ENCODE measurements at places on chromosomes 6 and 20.

DNA sequence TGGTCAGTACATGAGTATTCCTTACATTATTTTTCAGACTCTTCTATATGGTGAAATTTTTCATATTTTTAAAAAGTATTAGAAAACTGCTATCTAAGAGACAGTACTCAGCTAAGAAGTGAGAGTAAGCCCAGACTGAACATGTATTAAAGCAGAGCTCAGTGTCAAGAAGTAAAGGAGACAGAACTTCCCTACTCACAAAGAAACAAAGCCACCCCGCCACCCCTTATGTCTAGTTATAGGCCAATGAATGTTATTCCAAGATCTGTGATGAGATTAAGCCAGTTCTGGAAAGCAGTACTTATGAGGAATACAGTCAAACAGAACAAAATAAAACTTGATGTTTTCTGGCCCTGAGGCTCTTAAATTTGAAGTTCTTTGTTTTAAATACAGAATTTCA, 114.5 kb downstream of the RNGTT start:
- no peak for DNase-seq

DNA sequence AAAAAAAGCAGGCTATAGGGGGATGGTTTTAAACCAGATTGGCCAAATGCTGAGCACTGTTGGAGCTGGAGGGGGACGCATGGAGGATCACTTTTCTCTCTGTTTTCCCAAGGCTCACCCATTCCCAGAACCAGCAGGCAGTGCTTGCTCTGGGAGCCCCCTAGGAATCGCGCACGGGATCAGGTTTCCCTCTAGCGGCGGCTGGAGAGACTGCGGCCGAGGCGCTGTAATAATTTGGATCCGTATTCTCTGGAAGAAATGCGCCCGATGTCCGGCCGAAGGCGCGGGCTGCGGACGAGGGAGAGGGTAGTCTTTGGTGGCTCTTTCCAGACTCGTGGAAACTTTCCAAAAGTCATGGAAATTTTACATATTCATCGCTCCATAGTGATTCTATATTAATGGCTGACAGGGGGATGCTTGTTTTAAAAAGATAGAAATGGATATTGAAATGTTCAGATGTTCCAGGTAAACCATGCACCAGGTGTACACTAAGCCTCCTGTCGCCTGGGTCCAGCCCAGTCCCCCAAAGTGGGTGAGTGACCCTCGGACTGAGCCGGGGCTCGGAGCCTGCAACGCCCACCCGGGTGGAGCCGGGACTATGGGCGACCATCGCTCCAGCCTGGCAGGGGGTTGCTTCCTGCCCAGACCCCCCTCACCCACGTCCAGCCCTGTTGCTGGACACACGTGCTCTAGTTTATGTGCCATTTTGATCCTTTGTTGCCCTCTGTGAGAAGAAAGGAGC, 78.7 kb upstream of the PHACTR3 start:
- peak; percentile 57 for DNase-seq

- DNase-seq: peak; percentile 16
Observed at GRCh38 chr6:145731447-145731846, 3.9 kb downstream of the EPM2A start.

GRCh38 chr6:141482796-141483597, 649.7 kb upstream of the GJE1 start:
- no peak for DNase-seq

- DNase-seq: no peak
Observed at GRCh38 chr6:107466062-107466461, 6.7 kb upstream of the PDSS2 start.

DNA sequence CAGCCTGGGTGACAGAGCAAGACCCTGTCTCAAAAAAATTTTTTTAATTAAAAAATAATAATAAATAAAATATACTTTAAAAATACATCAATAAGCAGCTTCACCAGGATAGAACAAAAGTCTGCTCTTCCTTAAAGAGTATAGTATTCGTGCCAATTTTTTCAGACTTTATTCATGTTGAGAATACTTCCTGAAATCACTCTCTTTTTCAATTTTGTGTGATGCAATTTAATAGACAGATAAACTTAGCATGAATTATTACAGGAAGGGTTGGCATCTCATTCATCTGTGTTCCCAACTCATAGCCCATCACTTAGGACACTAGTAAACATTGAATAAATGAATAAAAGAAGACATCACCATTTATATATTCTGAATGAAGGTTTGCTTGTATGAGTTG, 52.4 kb downstream of the IPCEF1 start:
- DNase-seq: no peak

GRCh38 chr6:57173056-57173885, 1.1 kb downstream of the BAG2 start:
- peak; percentile 50 for DNase-seq

GRCh38 chr20:16296931-16297330, 276.3 kb downstream of the KIF16B start:
- no peak for DNase-seq

DNA sequence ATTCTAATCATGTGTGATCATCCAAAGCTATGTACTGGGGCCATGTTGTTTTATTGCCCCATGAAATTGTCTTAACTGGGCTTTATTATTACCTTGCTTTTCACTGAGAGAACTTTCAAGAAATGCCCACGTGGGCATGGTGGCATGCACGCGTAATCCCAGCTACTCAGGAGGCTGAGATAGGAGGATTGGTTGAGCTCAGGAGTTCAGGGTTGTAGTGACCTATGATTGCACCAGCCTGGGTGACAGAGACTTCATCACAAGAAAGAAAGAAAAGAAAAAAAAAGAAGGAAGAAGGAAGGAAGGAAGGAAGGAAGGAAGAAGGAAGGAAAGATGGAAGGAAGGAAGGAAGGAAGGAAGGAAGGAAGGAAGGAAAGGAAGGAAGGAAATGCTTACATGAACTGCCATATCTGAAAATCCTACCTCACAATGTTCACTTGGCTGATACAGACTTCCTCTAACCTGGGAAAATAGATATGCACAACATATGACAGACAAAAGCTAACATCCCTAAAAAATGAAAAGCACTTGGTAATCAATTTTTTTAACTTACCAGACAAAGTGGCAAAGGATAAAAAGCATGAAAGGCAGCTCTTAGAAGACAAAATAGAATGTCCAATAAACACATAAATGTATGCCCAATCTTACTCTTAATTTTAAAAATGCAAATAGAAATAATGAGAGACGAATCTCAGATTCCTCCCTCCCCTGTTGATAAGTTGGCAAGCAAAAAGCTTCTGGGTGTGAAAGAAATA, 25.5 kb upstream of the TMEM244 start:
- DNase-seq: no peak

- DNase-seq: no peak
Observed at GRCh38 chr6:352896-353470, 38.6 kb upstream of the IRF4 start.

DNA sequence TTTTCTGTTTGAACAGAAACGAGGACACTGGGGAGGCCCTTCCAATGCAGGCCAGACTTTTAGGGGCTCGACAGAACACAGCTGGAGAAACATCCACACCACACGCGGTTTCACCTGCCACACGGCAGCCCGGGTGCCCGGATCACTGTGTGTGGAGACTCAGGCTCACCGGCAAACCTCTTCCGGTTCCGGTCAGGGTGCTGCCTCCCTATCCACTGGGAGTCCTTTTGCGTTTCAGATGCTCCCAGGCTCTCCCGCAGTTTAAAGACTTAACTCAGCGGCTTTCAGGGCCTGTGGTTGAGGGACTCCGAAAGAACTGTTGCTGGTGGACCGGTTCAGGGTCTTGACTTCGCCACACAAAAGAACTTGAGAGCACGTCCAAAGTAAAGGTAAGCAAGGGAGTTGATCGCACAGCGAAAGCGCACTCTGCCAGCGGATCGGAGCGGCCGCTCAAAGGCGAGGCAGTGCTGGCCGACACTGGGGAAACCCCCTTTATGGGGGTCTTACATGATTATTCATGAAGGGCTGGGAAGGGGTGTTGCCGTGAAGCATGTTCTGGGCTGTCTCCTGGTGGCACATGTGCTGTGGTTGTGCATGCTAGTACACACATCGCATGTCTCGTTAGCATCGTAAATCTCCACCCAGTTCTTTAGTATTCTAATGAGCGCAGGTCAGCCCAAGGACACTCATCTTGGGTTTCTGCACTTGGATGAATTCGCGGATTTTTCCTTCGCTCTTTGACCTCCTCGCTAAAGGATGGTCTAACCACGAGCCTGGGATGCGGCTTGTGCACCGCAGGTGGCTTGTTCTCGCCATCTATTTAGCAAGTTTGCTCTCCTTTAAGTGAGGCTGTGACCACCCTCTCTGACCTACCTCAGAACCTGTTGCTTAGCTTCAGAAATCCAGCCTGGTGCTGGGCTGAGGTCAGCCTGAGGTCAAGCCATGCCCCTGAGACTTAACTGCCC, 180.3 kb downstream of the CDH26 start:
- DNase-seq: peak; percentile 74

DNA sequence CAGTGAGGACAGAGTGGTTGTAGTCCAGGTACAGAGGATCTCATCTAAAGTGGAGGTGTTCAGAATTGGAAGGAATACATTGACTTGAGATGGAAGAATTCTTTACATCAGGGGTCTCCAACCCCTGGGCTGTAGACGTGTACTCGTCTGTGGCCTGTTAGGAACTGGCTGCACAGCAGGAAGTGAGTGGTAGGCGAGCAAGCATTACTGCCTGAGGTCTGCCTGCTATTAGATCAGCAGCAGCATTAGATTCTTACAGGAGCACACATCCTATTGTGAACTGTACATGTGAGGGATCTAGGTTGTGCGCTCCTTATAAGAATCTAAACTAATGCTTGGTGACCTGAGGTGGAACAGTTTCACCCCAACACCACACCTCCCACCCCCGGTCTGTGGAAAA, 121.1 kb downstream of the CDKAL1 start:
- DNase-seq: no peak

- DNase-seq: no peak
Observed at GRCh38 chr6:106890447-106890846, 84.1 kb downstream of the CD24 start.

DNA sequence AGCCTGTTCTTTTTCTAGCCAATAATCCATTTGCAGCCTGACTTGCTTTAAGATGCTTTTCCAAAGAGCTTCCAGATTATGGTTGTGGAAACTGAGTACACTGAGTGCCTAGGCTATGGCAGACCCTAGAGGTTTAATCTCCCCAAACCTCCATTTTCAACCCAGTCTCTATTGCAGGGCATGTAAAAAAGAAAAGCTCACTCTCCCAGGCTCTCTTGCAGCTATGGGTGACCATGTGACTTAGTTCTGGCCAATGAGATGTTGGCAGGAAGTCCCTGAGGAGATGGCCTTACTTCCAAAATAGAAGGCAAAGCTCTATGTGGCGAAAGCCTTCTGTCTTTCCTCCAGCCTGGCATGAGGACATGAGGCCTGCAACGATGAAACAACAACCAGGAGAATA, 3.8 kb downstream of the PDRG1 start:
- no peak for DNase-seq

- DNase-seq: peak; percentile 76
Observed at GRCh38 chr6:155314773-155315515, 660 bp upstream of the TFB1M start.

DNA sequence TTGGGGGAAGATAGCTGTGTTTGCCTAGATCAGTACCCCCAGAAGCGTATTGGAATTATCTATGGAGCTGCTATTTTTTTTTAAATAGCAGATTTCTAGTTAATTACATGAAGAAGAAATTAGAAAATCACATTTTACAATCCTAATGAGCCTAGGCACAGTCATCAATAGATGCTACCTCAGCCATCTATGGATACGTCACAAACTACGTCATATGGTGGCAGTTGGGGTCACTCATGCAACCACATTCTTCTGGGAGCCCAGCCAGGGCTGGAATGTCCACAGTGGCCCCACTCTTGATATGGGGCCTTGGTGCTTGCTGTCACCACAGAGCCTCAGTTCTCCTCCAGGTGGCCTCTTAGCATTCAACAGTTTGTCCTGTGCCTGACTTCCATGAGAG, 63.0 kb downstream of the SNRNP48 start:
- DNase-seq: no peak

- no peak for DNase-seq
Observed at GRCh38 chr6:118761645-118762044, 110.3 kb upstream of the CEP85L start.

GRCh38 chr20:4829514-4830215, 108.0 kb downstream of the PRND start:
- DNase-seq: no peak

- no peak for DNase-seq
Observed at GRCh38 chr6:144314003-144314485, 28.9 kb downstream of the UTRN start.

DNA sequence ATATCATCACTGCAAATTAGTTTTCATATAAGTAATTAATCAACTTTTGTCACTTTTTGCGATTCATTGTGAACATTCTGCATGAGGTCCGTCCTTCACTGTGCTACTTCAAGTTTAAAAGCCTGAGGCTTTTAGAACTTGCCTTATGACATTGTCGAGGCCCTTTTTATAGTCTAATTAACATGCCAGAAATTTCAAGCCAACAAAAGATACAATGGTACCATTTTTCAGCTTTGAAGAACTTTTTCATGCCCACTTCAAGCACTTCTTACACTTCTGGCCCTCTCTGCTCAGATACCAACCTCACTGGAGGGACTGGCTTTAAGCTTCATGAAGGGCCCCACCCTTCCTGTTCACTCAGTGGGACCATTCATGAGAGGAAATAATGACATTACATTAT, 323.1 kb downstream of the TPBG start:
- DNase-seq: no peak

DNA sequence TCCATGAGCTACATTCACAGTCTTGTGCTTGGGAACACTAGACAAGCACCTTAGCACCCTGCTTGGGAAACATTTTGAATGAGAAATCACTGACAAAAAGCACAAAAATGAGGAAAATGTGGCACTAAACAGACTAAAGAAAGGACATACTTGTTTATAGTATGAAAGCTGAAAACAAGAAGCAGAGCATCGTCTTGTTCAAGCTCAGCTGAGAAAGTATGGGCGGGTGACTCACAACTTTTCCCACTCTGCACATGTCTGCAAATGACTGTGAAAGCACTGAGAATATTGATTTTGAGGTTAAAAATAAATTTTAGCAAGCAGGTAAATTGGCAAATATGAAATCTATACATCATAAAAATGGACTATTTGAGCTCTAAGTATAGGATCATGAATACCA, 725.3 kb downstream of the COL12A1 start:
- DNase-seq: no peak

GRCh38 chr6:118283766-118284165, 264.3 kb upstream of the PLN start:
- peak; percentile 58 for DNase-seq

- no peak for DNase-seq
Observed at GRCh38 chr6:74902846-74903245, 303.0 kb downstream of the COL12A1 start.

DNA sequence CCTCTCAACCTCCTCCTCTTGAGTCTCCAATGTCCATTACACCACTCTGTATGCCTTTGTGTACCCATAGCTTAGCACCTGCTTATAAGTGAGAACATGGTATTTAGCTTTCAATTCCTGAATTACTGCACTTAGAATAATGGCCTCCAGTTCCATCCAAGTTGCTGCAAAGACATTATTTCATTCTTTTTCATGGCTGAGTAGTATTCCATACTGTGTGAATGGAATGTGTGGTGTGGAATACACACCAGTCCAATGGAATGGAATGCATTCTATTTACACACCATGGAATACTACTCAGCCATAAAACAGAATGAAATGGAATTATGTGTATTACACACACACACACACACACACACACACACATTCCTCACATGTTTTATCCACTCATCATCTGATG, 116.1 kb downstream of the BACH2 start:
- DNase-seq: no peak

GRCh38 chr6:162443101-162443500, 284.5 kb downstream of the PRKN start:
- DNase-seq: no peak

GRCh38 chr20:9506280-9506821, 8.0 kb upstream of the LAMP5 start:
- no peak for DNase-seq

Measured in stimulated activated CD4-positive, alpha-beta T cell treated with anti-CD3 and anti-CD28 coated beads, Interleukin-15, amount 100 ng/mL, for 24 hours (primary cell).